Thoracic aorta endothelial cell (primary cell): ENCODE measurements at places on chromosomes 11 and 22. TPM values are rescaled to one million over a fixed set of nuclear protein-coding genes. Genes with fewer than 3 reads are reported as not detected.

Gene TBCEL
- total RNA-seq: 33.3 and 35.2 TPM in 2 replicates

Gene TMEM191C
- total RNA-seq: 0.07 and 0.40 TPM in 2 replicates

Gene C11orf52
- 0.29 TPM in 1 of 2 replicates, not detected in the other for total RNA-seq

Gene C11orf68
- 14.4 and 17.0 TPM in 2 replicates for total RNA-seq

Gene MS4A12
- total RNA-seq: not detected in 2 replicates

Gene DSCAML1
- not detected in 2 replicates for total RNA-seq

Gene MS4A8
- not detected in 2 replicates for total RNA-seq

Gene INS
- total RNA-seq: not detected in 2 replicates

Gene SLC43A3
- total RNA-seq: 120 and 156 TPM in 2 replicates

Gene CTSF
- 7.4 and 10.0 TPM in 2 replicates for total RNA-seq

Gene GAL3ST3
- 0.36 TPM in 1 of 2 replicates, not detected in the other for total RNA-seq

Gene DNAJB7
- not detected in 2 replicates for total RNA-seq
